ENCODE measurements at places on chromosomes 16 and 17. TPM values are rescaled to one million over a fixed set of nuclear protein-coding genes. Genes with fewer than 3 reads are reported as not detected.
A peak's percentile ranks its signal among the peaks of the same experiment; 100 is the strongest.

Gene ADAD2
- 0.40 TPM for total RNA-seq

Gene KCNH6
- total RNA-seq: not detected

Gene CCL1
- 52.8 TPM for total RNA-seq

Gene CSH1
- total RNA-seq: not detected

Gene UBB
- 1,678 TPM for total RNA-seq

Gene GPRC5B
- total RNA-seq: not detected

Gene TEDC2
- 32.1 TPM for total RNA-seq

Gene ABCA6
- total RNA-seq: 0.20 TPM

GRCh38 chr17:46179375-46179999 is 13.7 kb downstream of the KANSL1 start:
- no peak for DNase-seq

- peak; percentile 31 for DNase-seq
Observed at GRCh38 chr16:79598348-79599181, 2.0 kb downstream of the MAF start.

- DNase-seq: no peak
Observed at GRCh38 chr16:19374402-19374801, 43.3 kb upstream of the TMC5 start.

DNA sequence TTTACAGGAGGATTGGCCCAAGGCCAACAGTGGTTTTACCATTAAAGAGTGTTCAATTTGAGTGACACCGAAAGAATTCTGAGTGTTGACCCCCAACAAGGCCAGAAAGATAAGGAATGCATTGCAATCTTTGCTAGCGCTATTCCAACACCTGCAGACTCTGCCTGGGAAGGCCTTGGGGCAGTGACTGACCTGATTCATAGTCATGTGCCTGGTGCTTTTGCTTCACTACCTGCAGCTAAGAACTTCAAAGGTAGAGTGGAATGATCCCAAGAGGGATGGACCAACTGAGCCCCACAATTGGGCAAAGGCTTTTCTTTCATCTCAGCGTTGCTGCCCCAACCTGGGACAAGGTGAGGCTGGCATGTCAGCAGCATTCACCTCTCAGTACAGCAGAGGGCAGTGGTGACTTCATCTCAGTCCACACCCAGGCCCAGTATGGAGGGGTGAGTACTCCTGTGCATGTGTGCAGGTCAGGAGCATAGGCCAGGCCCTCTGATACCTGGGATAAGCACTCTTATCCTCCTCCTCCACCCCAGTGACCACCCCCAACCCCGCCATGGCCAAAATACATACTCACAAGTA is 149.6 kb upstream of the GNAO1 start:
- DNase-seq: peak; percentile 17

DNA sequence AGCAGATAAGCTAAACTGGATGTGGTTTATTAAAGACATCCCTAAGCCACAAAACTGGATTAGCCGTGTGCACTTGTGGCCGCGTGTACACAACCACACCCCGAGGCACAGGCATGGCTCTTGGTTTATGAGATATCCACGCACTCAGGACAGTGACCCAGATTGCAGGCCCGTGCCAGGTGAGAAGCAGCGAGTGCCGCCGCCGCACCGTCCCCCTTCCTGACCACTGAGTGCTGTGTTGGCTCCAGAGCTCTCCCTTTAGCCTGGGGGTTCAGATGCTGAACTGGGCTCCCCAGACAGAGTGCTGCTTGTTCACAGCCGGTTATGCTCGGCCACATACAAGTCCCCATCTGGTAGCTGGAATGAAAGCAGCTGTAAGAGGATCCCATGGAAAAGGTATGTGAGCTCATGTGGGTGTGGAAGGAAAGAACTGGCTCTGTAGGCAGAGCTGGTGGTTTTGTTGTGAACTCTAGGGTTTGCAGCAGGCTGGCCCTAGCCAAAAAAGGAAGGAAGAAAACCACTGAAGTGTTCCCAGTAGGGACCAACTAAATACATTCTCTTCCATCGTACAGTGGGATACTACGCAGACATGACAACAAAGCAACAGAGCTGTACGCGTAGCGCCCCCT is 29.5 kb downstream of the KNOP1 start:
- DNase-seq: no peak

GRCh38 chr17:12312692-12313091 is 292.0 kb downstream of the MAP2K4 start:
- no peak for DNase-seq

- DNase-seq: no peak
Observed at GRCh38 chr17:54255696-54256095, 433.0 kb downstream of the KIF2B start.

DNA sequence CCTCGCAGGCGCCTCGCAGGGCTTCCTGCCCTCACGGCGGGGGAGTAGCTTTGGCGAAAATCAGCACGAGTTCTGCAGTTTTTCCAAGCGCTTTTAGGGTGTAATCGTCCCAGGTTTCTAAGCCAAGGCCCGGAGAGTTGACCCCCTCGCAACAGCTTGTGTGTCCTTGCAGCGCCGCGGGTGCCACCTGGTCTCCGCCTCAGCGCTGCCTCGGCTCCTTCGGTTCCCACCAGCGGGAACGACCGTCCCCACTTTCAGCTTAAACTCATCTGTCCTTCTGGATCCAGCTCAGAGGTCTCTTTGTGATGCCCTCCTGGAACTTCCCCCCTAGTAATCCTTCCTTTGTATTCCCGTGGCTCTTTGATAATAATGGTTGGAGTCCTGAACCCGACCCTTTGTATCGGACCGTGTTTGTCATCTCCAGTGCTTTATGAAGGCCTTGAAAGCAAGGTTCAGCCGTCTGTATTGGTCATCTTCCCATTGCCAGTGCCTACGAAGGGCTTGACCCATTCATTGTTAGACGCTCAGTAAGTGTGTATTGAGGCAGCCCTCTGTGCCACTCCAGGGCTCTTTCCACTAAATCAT is 858 bp upstream of the SMARCE1 start:
- no peak for DNase-seq

- DNase-seq: no peak
Observed at GRCh38 chr16:67241008-67241900, 6.0 kb downstream of the FHOD1 start.

DNA sequence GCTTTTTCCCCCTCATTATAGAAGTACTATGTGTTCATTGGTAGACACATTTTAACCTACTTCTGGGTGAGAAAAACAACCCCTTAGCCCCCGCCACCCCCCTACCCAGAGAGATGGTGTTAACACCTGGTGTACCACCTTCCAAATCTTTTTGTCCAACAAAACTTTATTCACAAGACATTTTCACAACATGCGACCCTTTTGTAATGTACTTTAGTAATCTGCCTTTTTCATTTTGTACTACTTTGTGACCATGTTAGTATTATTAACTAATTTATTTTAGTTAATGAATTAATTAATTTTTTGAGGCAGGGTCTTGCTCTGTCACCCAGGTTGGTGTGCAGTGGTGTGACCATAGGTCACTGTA is 20.0 kb downstream of the PLCG2 start:
- no peak for DNase-seq

DNA sequence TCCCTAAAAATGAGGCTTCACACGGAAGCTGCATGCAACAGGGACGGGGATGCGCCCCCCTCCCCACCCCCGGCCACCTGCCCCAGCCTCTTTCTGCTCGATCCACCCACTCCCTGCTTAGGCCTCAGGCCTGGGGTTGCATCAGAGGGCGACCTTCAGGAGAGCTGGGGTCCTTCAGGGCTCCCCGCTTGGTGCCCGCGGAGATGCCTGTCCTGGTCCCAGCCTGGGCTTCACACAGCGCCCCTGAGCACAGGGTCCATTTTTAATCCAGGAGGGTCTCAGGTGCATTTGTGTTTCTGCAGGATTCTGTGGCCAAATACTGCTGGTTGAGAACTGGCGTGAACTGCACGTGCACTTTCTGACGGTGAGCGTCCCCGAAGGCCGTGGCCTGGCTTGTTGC is 7.4 kb upstream of the APRT start:
- DNase-seq: no peak
